Activated T-helper 1 cell treated with anti-CD3 and anti-CD28 coated beads, Interleukin-2, amount 50 U/mL, for 16 hours (primary cell): ENCODE measurements at places on chromosomes 2 and 18.

DNA sequence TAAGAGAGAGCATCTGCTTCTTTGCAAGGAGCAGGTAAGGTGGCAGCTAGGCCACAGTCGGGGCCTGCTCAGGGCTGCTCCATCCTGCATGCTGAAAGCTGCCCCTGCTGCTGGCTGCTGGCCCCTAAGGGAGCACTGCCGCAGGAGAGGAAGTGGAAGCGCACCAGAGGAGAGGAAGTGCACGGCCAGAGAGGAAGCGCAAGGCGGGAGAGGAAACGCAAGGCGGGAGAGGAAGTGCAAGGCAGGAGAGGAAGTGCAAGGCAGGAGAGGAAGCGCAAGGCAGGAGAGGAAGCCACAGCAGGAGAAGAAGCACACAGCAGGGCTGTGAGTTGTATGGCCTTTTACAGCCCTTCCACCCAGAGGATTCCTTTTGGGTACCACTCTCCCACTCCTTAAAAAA, 539.0 kb upstream of the TNP1 start:
- DNase-seq: no peak

GRCh38 chr2:30216157-30216556, 15.2 kb upstream of the LBH start:
- no peak for DNase-seq

- DNase-seq: no peak
Observed at GRCh38 chr18:37854396-37854795, 288.8 kb upstream of the CELF4 start.

DNA sequence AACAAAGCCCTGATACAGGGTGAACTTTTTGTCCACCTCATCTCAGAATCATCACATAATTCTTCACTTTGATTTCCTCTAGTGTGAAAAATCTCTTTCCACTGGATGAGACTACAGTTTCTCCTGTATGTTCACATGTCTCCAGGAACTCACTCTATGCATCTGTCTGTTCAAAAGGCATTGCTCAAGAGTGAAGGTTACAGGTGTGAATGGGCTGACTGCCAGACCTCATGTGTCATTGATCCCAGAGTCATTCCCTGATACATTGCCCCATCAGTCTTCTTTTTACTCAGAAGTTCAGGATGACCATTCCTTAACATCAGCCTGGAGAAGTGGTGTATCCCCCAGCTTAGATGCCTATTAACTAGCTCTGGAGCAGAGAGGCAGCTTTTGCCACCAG, 4.4 kb upstream of the DSC3 start:
- no peak for DNase-seq

GRCh38 chr18:9067823-9068222, 34.7 kb upstream of the NDUFV2 start:
- DNase-seq: no peak

- DNase-seq: no peak
Observed at GRCh38 chr2:132815516-132815915, 145.5 kb upstream of the LYPD1 start.

- DNase-seq: no peak
Observed at GRCh38 chr2:9745153-9745899, 97.9 kb upstream of the TAF1B start.

DNA sequence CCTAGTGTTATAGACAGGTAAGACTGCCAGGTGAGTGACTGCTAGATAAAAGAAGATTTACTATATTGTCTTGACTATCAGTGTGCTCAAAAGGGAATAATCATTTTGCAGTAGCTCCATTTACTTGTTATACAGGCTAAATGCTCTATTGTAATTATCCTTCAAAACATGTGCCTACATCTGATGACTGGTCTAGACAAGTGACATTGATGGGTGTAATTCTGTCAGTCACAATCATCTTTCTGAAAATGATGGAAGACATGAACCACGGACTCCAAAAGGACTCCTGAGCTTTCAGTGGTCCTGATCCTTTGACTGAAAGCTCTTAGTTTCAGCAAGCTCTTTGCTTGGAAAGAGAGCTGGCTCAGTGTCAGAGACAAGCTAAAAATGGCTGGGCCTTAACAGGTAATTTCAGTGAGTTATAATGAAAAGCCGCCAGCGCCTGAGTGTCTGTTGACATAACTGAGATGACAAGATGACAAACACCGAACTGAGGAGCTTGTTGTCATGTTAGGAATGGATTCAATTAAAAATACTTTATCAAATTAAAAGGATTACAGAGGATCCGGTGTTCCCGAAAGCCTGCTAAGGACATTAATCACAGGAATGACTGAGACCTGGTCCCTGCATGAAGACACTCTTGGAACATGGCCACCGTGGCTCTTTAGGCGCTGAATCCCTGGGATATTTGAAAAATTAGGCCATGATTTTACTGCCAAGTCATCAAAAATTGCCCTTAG, 141.7 kb downstream of the CMPK2 start:
- no peak for DNase-seq

- no peak for DNase-seq
Observed at GRCh38 chr2:16129716-16130540, 189.6 kb downstream of the MYCN start.

DNA sequence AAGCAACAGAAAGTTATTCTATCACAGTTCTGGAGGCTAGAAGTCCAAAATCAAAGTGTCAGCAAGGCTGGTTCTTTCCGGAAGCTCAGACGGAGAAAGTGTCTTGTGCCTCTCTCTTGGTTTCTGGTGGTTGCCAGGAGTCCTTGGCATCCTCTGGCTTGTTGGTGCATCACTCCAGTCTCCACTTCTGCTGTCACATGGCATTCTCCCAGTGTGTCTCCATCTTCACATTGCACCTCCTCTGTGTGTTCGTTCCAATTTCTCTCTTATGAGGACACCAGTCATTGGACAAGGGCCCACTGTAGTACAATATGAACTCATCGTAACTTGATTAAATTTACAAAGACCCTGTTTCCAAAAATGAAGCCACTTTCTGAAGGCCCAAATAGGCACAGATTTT, 175.4 kb upstream of the ATP5MC3 start:
- DNase-seq: no peak

DNA sequence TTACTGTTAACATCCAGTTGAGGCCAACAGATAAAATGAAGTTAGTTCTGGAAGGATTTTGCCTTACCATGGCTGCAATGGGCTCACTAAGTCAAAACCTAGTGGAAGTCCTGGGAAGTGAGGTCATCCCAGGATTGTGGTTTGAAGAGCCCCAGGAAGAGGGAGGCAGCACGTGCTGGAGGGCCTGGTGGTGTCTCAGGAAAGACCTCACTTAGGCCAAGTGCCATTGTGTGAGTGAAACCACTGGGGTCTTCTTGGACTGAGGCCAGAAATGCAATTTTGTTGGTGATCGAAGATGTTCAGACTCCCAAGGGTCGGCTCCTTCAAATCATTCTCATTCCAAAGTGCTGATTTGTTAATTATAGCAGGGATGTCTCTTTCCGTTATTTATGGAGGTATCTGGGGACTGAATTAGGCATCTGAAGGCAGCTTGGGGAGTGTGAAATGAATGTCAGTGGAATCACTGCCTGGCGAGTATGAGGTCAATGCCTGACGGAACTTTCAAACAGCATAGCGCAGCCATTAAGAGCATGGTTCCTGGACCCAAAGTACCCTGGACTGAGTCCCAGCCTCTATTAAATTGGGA, 60.0 kb downstream of the IL1R2 start:
- DNase-seq: no peak

GRCh38 chr2:222670191-222671038, 1.0 kb upstream of the MOGAT1 start:
- DNase-seq: no peak

- DNase-seq: no peak
Observed at GRCh38 chr2:100730290-100730868, 89.6 kb upstream of the NPAS2 start.

GRCh38 chr2:19231625-19232024, 126.8 kb downstream of the OSR1 start:
- DNase-seq: no peak

DNA sequence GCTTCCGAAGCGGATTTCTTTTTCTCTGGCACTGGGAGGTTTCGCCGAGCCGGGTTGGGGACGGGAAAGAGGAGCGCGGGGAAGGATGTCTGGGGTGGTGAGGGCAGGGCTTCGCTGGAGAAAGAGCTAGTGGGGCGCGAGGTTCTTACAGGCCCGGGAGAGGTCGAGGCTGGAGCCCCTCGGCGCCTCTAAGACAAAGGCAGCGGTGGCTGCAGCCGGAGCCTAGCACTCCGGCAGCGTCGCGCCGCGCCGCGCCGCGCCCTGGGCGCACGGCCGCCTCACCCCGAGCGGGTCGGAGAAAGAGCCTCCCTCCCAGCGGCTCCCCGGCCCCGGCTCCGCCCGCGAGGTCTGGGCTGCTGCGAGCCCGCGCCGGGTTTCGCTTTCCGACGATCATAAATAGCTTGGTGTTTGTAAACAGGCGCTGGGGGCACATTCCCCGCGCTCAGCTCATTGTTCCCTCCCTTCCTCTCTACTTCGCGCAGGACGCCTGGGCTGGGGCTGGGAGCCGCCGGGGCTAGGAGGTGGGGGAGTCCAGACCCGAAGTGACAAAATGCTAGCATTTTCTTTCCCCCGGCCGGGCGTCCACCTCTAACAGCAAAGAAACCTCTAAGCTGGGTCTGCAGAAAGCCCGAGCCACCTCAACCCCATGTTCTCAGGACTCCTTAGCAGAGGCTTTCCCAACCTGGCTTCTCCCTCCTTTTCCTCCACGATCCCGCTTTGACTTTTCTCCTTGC, 813 bp upstream of the MEIS1 start:
- no peak for DNase-seq

- no peak for DNase-seq
Observed at GRCh38 chr18:44686156-44686555, 5.5 kb downstream of the SETBP1 start.

- no peak for DNase-seq
Observed at GRCh38 chr18:7164323-7165004, 46.9 kb upstream of the LAMA1 start.

- DNase-seq: no peak
Observed at GRCh38 chr18:9719421-9719981, 11.4 kb downstream of the RAB31 start.

DNA sequence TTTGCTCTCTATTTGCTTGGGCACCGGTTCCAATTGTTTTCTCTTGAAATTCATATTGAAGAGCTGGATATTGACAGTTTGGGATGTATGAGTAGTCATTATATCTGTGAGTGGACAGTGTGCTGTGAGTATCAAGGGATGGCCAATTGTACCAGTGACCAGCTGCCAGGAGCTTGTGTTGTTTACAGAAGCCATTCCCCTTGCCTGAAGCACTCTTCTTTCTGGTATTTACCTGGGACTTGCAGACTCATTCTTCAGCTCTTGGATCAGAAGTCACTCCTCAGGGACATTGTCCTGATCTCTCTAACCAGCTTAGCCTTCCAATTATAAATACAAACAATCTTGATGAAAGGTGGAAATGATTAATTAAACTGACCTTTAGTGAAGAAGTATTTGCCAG, 438.3 kb upstream of the LRATD1 start:
- no peak for DNase-seq

DNA sequence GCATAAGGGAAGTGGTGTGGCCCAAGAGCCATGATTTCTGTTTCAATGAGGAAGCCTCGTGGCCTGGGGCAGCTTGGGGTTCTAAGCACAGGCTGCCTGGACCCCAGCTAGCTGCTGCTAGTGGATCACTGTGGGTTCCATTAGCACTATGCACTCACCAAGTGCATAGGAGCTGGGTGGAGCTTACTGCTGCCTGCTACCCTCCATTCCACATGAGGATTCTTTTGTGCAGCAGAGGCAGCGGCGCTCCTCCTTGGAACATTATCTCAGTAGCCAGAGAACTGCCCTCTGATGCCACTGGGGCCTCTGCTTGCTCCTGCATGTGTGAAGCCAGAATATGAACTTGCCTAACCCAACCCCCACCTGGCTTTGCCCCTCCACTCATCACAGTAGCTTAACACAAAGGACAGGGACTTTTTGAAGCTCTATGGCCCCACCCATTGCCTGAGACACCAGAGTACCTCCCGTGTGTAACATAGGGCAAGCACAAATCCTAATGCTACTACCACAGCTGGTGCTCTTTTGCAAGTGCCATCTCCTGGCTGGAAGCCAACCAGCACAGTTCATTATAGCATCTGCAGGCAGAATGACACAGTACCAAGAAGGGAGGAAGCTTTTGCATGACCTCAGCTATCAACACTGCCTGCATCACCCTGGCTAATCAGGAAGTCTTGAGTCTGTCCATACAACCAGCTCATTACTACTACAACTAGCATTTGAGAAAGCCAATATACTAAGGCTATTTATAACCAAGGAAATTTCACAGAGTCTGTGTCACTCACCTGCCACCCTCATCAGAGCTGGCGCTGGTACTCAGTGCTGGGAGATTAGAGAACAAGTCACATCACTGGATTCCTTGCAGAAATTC, 297.0 kb upstream of the GULP1 start:
- DNase-seq: no peak

GRCh38 chr2:236745420-236746210, 176.0 kb downstream of the ACKR3 start:
- no peak for DNase-seq

DNA sequence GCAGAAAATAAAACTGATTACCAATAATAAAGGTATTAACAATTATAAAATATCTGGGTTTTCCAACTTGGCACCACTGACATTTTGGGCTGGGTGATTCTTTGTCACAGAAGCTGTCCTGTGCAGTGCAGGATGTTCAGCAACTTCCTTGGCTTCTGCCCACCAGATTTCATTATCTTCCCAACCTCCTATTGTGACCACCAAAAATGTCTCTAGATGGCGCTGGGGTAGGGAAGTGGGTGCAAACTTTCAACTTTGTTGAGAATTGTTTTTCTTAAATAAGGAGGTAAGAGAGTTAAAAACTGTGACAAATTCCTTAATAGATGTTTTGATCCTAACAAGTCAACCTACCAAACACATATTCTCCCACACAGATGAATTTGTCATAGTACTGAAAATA, 90.1 kb downstream of the GAREM1 start:
- DNase-seq: no peak

DNA sequence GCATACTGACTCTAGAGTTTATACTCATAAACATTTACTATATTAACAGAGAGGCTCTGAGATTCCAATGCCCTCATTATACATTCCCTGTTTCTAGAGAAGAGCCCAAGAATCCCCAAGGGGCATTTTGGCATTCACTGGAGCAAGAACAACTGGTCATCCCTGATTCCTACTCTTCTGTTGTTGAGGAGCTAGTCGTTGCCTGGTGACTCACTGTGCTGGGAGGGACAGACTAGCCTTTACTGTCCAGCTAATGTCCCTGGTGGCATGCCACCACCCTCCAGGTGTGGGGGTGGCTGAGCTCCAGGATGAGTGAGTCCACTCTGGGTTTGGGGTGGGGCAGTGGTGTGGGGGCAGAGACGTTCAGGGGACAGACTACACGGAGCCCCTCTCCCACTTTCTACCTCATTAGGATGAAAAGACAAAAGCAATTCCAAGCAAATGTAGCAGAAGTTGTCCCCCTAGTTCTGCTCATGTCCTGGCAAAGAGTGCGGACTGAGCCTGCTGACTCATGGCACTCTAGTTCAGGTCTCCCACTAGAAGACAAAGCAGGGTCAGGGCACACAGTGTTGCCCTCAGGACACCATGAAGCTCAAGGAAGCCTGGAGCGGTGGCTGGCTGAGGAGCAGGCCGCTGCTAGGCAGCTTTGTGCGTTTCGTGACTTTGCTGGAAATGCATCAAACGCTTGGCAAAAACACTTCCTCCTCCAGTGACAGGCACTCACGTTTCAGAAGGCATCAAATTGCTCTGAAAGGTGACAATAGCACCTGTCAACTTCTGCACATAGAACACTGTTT, 49.4 kb downstream of the RHOB start:
- no peak for DNase-seq

- DNase-seq: no peak
Observed at GRCh38 chr2:41963661-41964525, 83.9 kb upstream of the PKDCC start.
